Stimulated activated CD8-positive, alpha-beta memory T cell treated with anti-CD3 and anti-CD28 coated beads, Interleukin-12 subunit alpha, Interleukin-12 subunit beta, amount 100 ng/mL, for 4 hours (primary cell): ENCODE measurements at places on chromosomes 1 and 21.

DNA sequence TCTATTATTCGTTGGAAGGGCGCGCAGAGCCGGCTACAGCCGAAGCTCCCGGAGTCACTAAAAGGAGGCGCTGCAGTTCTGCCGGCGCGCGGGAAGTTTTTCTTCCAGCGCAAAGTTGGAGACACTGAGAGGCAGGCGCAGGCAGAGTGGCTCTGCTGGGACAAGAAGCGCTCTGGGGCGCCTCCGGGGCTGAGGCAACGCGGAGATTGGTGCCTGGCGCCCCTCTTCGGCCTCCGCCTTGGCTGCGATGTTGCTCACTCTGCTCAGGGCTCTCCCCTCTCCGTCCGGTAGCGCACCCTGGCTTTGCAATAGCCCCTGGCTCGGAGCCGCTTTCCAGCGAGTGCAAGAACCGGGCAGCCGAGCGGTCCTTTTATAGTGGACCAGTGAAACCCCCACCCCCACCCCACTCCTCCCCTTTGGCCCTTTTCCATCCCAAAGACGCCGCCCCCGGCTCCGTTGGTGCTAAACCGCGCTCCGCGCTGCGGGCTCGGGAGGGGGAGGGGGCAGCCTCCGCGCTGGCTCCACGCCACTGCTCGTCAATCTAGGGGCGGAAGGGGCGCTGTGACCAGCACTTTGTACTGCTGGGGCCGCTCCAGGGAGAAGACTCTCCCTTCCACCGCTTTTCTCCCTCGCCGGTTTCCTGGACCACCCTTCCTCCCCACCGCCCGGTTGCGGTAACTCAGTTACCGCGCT is at the start of gene ADAMTS1:
TSS of gene ADAMTS1 (minus strand) at position 344 of the 693 bp plus-strand sequence. CDS start 455 bp downstream, outside the sequence.
- no peak for DNase-seq

DNA sequence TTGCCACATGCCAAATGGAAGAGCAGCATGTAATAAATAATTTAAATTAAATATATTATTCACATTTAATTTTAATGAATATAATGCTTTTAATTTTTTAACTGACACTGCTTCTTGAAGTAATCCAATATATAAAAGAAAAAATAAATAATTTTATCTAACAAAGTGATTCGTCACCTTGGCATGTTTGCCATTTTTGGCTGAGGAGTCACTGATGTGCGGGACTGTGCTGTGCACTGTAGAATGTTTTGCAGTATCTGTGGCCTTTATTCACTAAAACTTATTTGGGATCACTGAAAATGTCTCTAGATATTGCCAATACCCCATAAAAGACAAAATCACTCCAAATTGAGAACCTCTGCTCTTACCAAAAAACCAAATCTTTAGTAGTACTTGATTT is 807.8 kb downstream of the BRINP3 start:
- DNase-seq = no peak

DNA sequence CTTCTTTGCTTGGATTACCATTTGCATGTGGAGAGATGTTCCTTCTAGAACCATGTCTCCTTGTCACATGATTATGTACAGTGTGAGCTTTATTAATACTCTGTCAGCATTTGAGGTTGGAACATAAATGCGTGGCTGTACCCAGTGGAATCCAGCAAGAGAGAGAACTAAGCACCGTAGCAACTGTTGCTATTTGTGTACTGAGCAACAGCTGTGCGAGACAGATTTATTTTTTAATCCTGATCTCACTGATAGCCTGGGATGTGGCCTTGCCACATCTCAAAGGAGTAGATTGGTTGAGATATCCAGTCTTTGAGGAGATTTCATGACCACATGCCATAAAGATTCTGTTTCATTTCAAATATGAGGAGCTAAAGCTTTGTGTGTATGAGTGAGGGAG is 43.4 kb downstream of the KIF1B start:
- DNase-seq = no peak

DNA sequence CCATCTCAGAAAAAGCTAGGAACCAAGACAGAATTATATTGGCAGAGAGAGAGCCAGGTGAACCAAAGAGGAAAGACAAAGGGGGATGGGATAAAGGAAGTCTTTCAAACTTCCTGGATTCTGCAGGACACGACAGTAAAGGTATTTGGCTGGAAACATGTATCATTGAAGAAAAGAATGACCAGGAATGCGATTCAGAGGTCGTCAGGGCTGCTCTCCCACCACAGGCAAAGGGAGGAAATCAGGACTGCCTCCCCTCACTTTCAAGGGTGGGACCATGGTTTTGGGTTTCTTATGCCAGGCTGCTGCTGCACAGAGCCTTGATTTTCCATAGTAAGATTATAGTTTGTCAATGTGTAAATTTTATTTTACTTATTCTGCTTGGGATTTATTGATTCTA is 848.8 kb downstream of the BRINP3 start:
- no peak for DNase-seq

DNA sequence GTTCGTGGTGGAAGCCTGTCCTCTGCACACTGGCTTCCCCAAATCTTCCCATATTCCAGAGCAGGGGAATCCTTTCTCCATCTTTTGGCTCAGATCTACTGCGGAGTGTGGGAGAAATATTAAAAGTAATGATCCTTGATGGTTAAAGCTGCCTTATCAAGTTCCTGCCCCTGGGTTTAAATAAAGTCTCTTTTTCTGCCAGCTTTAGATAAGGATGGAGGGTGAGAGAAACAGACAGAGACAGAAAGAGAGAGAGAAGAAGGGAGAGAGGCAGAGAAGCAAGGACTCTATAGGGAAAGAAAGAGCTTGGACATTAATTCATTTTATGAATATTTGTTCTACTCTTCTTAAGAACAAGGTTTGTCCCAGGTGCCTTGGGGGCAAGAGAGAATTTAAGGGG is 98.0 kb downstream of the KCNJ15 start:
- no peak for DNase-seq

- DNase-seq = no peak
Observed at GRCh38 chr1:107464827-107465226, 324.0 kb downstream of the NTNG1 start.

DNA sequence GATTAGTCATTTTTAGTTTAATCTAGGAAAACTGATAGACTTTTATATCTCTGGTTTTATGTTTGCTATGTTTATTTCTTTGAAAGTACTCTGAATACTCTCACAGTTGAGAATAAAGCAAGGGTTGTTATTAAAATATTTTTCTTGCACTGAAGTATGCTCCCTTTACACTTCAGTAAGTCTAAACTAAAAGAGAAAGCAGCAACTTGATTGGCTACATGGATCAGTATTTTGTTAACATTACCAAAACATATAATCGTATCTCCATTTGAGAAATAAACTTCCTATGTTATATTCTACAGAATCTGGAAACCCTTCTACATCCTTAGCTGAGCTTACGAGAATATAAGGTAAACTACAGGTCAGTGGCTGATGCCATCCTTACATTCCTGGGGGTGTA is 149.5 kb upstream of the HP1BP3 start:
- no peak for DNase-seq

DNA sequence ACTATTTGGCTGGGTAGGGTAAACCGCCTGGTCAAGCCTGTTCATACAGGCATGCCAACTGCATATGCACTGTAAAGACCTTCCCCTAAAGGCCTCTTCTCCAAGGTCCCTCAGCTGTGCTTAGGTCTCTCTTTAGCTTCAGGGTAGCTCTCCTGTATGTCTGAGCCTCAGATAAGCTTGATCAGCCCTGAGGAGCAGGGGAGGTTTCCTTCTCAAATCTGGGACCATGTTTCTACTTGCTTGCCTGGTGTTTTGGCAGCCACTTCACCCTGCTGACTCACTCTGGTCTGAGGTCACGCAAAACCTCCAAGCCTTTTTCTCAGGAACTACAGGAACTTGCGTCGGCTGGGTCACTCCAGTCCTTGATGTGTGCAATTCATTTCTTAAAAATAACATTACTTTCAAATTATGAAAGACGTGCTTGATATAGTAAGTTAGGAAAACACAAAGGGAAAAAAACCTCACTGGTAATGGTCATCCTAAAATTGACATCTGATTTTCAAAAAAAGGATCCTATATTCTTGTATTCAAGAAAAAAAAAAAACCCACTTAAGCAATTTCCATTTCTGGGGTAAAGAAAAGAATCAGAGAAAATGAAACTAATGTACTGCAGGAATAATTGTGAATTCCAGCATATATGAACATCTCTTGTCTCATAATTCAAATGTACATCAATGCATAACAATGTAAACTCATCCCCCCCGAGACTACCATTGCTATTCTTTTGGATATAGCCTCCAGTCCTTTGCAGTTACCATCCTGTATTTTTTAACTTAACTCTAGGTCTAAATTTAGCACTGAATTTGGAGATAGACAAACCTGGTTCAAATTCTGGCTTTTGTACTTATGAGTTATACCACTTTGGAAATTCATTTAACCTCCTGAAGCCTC is 24.8 kb upstream of the RNF19B start:
- DNase-seq = no peak

- DNase-seq = no peak
Observed at GRCh38 chr1:215380566-215380965, 186.5 kb upstream of the KCTD3 start.

GRCh38 chr1:77282187-77282865 is 507 bp downstream of the AK5 start:
- peak; percentile 0 for DNase-seq

- DNase-seq = no peak
Observed at GRCh38 chr1:31356427-31356826, 16.4 kb downstream of the FABP3 start.

- no peak for DNase-seq
Observed at GRCh38 chr1:22328331-22329147, 123.1 kb upstream of the ZBTB40 start.

GRCh38 chr1:225650179-225650578 is 2.7 kb downstream of the ENAH start:
- DNase-seq = no peak

DNA sequence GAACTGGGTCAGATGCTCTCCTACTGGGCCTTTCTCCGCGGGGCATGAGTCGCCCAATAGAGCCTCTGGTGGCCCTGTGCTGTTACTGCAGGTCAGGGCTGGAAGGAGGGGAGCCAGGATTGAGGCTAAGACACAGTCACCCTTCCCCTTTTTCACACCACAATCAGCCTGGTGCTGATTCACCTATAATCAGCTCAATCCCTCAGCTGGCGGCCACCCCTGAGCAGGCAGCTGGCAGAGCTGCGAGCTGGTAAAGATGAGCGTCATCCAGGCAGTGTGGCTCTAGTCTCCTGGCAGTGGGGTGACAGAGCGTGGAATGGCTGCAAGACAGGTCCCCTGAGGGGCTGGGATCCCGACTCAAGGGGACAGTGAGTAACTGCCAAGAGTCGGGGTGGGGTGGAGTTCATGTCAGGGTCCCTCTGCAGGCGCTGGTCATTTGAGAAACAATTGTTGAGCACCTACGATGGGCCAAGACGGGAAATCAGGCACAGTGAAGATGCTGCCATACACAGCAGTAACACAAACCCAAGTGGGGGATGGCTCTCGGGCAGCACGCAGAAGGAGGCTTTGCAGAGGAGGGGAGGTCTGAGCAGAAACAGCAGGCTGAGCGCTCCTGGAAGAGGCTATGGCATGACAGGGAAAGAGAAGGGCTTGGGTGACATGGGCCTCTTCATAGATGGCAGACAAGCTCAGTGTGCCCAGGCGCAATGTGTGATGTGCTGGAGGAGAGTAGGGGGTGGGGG is 21.8 kb downstream of the ATF3 start:
- DNase-seq = peak; percentile 37

DNA sequence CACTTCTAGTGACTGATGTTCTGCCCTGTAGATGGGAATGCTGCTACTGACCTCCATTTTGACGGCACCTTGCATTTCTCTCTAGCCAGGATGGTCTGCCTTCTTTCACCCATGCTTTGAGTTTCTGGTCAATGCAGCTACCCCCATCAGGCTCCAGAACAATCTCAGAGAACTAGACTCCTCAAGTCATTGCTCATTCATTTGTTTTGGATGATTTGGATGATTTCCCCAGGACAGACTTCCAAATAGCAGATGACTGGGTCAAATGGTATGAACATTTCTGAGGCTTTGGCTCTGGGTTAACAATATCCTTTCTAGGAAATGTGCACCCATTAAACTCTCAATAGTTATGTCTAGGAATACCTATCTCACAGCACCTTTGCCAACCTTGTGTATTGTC is 63.9 kb downstream of the CSMD2 start:
- DNase-seq = no peak

DNA sequence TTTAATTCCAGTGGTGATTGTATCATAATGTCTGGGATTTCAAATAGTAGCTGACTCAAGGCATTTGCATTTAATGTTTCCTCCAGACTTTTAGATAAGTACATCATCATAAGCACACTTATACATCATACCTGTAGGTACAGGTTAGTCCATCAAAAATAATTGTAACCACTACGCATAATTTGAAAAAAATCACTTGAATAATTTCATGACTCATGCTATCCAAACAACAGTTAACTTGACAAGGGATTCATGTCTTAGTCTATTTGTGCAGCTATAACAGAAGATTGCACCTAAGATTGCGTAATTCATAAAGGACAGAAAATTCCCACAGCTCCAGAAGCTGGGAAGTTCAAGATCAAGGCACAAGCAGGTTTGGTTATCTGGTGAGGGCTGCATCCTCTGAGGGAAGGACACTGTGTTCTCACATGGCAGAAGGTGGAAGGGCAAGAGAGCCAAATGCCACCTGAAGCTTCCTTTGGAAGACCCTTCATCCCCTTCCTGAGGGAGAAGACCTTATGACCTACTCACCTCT is 801.7 kb upstream of the BRINP3 start:
- no peak for DNase-seq
